GM04504 (cell line): ENCODE measurements at places on chromosomes 1 and 21.

GRCh38 chr1:185375583-185375982, 58.5 kb upstream of the IVNS1ABP start:
- no peak for DNase-seq

DNA sequence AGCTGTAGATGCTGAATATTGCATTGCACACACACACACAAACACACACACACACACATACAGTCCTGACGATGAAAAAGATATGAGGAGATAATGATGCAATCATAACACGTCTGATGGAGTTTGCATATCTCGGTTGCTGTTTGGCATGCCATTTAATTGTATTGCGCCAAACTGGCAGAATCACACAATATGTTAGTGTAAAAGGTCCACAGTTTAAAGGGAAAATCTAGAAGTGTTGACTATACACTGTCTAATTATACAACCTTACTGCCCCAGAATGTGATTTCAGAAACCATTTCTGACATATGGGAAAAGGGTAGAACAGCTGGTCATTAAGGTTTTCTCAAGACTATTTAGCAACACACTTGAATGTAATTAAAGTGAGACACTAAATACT, 123.7 kb upstream of the PROX1 start:
- DNase-seq, result no peak

DNA sequence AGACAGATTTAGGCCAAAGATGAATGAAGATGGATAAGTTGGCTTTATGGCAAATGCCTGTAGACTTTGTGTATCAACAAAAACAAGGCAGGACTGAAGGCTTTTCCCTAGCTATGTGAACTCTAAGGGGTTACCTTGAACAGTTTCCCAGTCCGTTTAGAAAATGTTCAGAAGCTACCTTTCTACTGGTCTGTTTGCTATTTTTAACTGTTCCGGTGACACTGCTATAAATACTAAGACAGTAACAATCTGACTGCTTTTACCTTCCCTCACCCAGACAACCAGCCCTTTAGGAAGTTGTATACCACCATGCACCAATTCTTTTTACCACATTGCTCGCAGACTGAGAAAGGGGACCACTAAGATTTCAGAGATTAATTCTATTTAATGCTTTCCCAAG, 102.2 kb downstream of the PHTF1 start:
- DNase-seq, result no peak

DNA sequence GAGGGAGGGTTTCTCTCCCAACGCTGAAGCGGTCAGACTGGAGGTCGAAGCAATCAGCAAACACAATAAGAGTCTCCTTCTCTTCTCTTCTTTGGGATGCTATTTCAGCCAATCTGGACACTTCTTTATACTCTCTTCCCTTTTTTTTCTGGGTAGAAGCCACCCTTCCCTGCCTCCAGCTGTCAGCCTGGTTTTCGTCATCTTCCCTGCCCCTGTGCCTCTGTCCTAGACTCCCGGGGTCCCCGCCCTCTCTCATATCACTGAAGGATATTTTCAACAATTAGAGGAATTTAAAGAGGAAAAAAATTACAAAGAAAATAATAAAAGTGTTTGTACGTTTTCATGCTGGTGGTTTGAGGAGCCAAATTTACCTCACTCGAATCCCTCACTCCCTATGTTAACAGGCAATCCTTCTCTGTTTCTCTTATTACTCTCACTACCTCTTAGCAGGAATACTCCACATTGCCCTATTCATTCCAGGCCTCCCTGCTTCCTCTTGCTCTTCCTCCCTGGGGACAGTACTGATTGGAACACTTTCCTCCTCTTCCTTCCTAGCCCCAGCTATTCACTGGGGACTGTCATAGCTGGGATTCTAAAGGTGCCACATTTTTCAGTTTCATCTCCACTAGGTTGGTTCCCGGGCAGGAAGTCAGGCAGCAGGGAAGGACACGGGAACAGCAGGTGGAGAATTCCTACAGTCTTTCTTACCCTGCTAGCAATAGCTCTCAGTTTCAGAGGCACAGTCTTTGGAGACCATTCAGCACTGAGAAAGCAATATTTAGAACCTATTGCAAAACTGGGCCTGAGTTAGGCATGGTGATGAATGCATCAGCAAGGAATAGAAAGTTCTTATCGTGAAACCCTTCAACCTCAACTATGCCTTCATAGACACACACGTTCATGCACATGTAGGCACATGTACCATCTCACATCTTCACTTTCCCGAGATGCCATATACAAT, 288.0 kb downstream of the PBX1 start:
- no peak for DNase-seq

GRCh38 chr1:18875107-18875795, 15.8 kb upstream of the TAS1R2 start:
- DNase-seq, result peak; percentile 52

DNA sequence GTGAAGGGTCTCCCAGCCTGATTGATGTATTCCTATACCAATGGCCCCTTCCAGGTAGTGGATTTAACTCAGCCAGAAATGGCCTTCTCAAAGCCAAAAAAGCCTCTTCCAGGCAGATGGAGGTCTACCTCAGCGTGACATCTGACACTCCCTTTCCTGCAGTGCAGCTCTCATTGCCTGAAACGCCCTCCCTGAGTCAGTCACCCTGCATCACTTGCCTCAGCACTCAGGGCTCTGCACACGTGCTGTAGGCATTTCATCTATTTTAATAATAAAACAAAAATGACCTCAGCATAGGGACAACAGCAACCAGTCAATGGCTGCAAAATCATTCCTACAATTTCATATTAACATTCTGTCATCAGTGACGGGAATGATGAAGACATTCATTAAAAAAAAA, 64.4 kb upstream of the GJA5 start:
- no peak for DNase-seq

GRCh38 chr1:16436946-16437474, at the start of gene SPATA21:
Gene SPATA21, minus strand, starts transcription at chr1:16437424. Its CDS starts 6,053 bp downstream, at chr1:16431371.
- DNase-seq, result no peak

GRCh38 chr1:108569097-108569728, 9.3 kb downstream of the EEIG2 start:
- DNase-seq, result no peak

DNA sequence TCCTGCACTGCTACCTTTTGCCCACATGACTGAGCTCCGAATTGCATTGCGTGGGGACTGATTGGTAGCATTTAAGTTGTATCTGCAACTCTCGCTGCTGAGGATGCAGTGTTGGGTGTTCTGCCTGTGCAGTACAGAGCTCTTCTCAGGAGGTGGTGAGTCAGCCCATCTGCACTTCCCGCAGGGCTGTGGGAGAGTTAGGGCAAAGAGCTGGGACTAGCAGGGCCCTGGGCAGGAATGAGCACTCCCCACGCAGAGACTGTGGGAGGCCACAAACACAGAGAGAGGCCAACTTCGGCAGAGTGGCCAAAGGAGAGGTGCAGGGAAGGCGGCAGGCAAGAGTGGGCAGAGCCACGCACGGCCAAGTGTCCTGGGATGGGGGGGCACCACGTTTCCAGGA, 244.7 kb downstream of the SIPA1L2 start:
- no peak for DNase-seq

GRCh38 chr1:94772845-94773244, 47.3 kb upstream of the SLC44A3 start:
- DNase-seq, result no peak

DNA sequence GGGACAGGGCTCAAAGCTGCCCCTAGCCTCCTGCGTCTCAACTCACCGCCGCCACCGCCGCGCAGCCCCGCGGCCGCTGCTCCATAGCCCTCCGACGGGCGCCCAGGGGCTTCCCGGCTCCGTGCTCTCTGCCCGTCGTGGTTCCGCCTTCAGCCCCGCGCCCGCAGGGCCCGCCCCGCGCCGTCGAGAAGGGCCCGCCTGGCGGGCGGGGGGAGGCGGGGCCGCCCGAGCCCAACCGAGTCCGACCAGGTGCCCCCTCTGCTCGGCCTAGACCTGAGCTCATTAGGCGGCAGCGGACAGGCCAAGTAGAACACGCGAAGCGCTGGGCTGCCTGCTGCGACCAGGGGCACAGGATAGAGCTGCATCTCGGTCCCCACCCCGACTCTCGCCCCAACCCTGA, at the start of gene TNFRSF25:
TSS of gene TNFRSF25 (minus strand) at position 151 of the 400 bp plus-strand sequence. CDS start at position 85, 66 bp downstream.
- no peak for DNase-seq

DNA sequence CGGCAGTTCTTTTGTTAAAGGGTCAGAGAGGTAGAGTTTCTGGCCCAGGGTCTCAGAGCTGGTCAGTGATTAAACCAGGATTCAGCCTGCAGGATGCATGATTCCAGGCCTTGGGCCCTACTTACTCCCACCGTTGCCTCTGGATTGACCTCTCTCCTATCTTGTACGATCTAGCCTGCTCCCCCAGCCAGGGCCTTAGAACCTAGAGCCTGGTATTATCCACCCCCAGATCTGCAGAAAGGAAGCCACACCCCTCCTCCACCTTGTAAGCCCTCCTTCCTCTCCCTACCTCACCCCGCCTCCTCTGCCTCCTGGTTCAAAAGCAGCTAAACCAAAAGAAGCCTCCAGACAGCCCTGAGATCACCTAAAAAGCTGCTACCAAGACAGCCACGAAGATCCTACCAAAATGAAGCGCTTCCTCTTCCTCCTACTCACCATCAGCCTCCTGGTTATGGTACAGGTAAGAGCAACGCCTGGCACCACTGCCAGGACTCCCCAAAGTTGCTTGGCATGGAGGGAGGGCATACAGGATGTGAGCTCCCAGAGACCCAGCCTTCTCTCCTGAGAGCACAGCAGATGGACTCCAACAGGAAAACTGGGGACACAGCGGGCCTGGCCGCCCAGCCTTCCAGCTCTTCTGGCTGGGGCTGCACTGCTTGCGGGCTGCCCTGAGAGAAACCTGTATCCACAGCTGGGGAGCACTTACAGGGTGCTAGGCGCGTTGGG, at the start of gene CD52:
TSS of gene CD52 (plus strand) at position 347 of the 726 bp plus-strand sequence. CDS start at position 407, 60 bp downstream.
- DNase-seq, result no peak

GRCh38 chr1:215792446-215792845, 225.3 kb downstream of the KCTD3 start:
- DNase-seq, result no peak

GRCh38 chr1:115811140-115811828, 29.6 kb downstream of the NHLH2 start:
- no peak for DNase-seq

DNA sequence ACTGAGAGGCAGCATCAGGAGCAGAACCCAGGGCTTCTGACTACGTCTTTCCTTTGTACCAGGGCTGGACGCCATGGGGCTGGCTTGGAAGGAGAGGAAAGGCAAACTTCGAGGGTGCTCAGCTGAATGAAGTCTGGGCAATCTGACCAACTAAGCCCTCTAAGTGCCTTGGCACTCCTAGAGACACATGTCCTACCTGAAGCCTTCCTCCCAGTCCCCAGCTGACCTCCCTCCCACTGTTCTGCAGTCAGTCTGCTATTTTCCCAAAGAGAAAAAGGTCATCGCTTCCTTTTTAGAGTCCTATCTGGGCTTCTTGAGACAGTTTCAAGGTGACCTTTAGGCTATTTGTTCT, 5.2 kb downstream of the SLC9A1 start:
- DNase-seq, result no peak

DNA sequence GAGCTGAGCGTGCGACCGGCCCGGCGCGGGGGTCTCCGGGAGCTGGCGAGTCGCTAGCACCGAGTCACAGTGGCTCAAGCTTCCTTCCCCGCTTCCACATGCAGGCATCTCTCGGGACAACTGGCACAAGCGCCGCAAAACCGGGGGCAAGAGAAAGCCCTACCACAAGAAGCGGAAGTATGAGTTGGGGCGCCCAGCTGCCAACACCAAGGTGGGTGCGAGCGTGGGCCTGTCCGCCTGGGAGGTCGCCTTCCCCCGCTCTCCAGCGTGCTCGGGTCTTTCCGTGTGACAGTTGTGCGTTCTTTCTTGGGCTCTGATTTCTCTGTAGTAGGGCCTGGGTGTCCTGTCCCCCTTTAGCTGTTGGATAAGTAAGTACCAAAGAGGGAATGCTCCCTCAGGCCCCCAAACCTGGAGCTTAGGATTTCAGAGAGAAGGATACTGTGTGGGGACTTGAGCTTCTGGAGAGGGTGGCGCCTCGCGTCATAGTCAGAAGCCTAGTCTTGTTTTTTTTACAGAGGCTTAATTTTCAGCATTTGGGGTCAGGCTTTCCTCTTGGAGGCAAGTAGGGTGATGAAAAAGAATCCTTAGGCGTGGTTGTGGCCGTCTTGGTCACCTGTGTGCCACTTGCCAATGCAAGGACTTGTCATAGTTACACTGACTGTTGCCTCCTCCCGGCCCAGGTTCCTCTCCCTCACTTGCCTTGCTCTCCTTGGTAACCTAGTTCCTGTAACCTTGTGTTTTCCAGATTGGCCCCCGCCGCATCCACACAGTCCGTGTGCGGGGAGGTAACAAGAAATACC, 790 bp downstream of the RPS8 start:
- DNase-seq, result no peak

DNA sequence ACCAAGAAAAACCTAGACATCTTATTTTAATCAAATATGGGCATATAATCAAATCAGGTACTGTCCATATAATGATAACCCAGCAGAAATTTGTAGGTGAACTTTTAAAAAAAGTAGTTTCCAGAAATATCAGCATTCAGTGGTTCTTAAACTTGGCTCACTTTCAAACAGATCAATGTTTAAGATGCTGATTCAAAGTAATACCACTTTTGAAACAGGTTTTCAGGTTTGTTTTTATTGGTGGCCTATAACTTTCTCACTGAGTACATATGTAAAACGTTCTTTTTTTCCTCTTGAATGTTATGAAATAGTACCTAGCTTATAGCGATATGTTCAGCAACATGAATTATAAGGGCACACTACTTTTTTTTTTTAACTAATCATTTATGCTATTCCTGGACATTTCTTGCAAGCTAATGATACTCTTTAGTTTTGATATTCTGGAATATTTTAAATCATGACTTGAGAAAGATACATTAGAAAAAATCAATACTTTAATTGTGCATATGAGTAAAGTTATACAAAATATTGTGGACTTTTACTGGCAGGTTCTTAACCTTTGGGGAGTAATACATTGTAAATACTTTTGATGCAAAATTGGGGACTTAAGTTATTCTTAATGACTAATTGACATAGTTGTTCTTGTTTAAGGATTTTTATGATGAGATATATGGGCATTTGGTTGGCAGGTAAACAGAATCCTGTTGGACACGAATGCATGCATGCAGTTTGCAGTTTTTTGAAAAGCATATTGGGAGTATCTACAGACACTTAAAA, 3.0 kb downstream of the NFIA start:
- no peak for DNase-seq

DNA sequence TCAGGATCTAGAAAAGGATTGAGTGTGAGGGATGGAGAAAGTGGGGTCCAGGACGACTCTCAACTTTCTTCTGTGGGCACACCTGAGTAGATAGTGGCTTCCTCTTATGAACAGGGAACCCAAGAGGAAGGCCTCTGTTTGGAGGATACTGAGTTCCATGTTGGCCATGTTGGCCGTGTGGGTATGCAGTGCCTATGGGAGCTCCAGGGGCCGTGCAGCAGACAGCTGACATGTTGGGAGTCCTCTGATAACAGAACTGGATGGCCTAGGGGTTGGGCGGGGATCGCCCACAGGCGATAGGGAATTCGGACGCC, 43.0 kb downstream of the TMEM53 start:
- DNase-seq, result no peak

- DNase-seq, result no peak
Observed at GRCh38 chr1:39981385-39981784, 26.4 kb downstream of the MFSD2A start.
